Breast epithelium (tissue), 4 donors: ENCODE measurements at places on chromosomes 4 and X. TPM values are rescaled to one million over a fixed set of nuclear protein-coding genes. Genes with fewer than 3 reads are reported as not detected.
A peak's percentile ranks its signal among the peaks of the same experiment; 100 is the strongest.

DNA sequence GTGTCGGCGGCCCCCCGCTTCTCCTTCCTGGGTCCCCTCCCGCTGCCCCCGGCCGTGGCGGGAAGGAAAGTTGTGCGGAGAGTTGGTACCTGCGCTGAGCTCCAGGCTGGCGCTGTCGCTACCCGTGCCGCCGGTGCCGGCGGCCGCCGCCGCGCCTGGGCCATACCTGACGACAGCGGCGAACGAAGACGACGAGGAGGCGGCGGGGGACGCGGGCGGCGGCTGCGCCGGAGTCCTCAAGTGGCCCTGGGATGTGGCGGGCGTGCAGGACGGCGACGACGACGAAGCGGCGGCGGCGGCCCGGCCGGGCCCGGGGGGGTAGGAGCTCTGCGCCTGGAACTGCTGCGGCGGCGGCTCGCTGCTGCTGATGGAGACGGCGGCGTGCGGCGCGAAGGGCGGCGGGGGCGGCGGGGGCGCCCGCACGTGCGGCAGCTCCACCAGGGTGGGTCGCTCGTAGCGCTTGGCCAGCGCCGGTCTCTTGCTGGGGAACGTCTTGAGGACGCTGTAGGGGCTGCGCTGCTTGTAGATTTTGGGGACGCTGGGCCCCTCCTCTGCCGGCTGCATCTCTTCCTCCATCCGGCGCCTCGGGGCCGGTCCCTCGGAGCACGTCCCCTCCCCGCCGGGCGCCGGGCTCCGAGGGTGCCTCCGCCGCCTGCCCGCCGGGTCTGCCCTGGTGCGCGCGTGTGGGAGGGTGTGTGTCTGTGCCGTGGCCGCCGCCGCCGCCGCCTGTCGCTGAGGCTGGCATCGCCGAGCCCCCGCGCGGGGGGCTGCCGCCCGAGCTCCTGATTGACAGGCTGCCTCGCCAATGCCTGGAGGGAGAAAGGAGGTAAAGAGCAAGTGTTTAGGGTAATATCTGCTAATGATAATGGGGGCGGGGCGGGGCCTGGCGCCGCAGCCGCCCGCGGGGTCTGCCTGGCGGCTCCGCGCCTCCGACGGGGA is 618 bp downstream of the BEND4 start:
- no peaks in the 10 kb centered on the region for H3K36me3 ChIP-seq
- DNase-seq: no peak
- no peak overlapping the region for H3K27ac ChIP-seq
- H3K4me1 ChIP-seq: peaks cover 5% of the 10 kb centered on the region
- peaks cover 51% of the 10 kb centered on the region for H3K27me3 ChIP-seq

DNA sequence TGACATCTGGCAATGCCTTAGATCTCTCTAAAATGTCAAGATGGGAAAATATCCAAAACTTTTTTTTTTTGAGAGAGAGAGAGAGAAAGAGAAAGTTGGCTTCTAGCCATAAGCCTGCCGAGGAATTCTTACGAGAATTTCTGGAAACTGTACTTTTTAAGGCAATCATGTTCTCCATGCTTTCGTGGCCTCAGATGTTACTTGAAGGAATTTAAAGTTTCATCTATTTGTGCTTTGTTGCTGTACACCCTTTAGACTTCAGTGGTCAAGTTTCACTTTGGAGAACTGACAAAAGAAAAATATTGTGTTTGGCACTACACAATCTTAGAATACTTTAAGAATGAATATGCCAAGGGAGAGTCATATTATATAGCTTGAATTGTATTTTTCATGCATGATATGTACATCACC is 53.9 kb downstream of the FAT4 start:
- no peaks in the 10 kb centered on the region for H3K4me1 ChIP-seq
- no peak overlapping the region for H3K27ac ChIP-seq
- DNase-seq: no peak
- H3K36me3 ChIP-seq: peaks cover 3% of the 10 kb centered on the region

Gene NAP1L2
- total RNA-seq: 5.3 TPM

Gene CCKAR
- not detected for total RNA-seq

DNA sequence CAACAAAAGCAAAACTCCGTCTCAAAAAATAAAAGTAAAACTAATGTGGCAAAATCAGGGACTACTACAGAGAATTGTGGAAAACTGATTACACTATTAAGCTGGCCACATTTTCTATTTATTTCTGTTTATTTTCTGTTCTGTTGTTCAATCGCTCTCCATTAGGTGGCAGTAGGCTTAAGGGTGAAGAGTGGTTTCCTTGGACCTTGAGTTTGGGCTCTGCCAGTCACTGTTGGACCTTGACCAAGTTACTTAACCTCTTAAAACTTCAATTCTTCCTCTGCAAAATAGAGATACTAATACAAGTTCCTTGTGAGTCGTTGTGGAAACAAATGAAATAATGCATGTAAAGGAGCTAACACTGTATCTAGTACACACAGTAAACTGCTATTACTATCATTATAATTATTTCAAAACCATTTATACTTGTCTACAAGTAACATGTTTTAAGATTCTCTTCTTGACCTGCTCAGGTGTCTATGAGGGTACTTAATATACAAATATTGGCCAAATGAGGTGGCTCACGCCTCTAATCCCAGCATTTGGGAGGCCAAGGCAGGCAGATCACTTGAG is 15.2 kb downstream of the HSD17B11 start:
- no peak overlapping the region for H3K27ac ChIP-seq
- no peak overlapping the region for H3K4me3 ChIP-seq
- no peaks in the 10 kb centered on the region for H3K36me3 ChIP-seq
- DNase-seq: no peak
- no peaks in the 10 kb centered on the region for H3K27me3 ChIP-seq

Gene MCF2
- total RNA-seq: not detected

Gene CT45A10
- not detected for total RNA-seq

GRCh38 chr4:3797831-3798790 is 31.9 kb downstream of the ADRA2C start:
- H3K36me3 ChIP-seq: no peaks in the 10 kb centered on the region
- no peaks in the 10 kb centered on the region for H3K27me3 ChIP-seq
- H3K4me3 ChIP-seq: no peak overlapping the region
- no peak for DNase-seq

Gene TEX13B
- total RNA-seq: not detected

Gene KLKB1
- total RNA-seq: 1.2 TPM

DNA sequence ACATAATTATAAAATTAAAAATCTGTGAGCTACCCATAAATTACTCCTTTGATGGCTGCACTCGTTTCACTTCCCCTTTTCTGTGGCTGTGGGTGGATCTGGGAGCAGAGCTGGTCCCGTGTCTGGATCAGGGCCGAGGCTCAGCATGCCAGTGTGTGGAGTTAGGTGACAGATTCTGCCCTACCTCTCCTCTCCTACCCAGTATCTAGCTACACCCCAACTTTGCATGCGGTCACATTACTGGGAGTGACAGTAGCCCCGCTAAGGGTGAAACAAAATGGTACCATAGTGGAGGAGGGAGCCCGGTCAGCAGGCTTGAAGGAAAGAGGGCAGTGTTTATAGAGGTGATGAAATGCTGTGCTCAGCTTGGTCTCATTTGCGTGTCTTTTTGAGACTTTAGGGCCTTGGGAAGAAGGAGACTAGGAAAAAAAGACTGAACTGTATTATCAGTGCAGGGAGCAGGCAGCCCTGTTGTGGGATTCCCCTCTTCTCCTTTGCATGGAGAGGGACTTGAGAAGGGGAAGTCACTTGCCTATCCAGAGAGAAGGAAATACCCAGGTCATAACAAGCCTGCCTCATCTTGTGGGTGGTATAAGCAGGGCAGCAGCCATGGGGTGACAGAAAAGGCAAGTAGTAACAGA is 48.4 kb downstream of the ARHGAP10 start:
- H3K27ac ChIP-seq: no peak overlapping the region
- H3K27me3 ChIP-seq: no peaks in the 10 kb centered on the region

GRCh38 chr4:152734699-152735050 is 44.9 kb downstream of the TIGD4 start:
- H3K4me3 ChIP-seq: no peak overlapping the region
- no peaks in the 10 kb centered on the region for H3K36me3 ChIP-seq
- H3K27ac ChIP-seq: no peak overlapping the region
- no peak for DNase-seq

Gene GATA1
- not detected for total RNA-seq

Gene FAT1
- total RNA-seq: 54.2 TPM

DNA sequence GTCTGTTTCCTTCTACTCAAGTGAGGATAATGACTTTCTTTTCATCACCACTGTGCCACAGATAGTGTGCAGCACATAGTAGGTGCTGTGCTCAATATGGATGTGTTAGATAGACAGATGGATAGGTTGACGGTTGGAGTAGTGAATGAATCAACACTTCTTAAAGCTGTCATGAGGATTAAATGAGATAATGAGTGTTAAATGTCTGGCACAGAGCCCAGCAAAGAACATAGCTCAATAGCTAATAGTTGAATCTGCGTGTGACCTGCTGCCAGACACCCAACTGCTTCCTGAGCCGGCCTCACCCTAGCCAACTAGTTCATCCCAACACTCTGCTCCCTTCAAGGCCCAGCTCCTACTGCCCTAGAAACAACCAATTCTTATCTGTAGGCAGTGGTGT is 67.7 kb upstream of the PJA1 start:
- DNase-seq: no peak
- peaks cover 70% of the 10 kb centered on the region for H3K27me3 ChIP-seq
- no peaks in the 10 kb centered on the region for H3K36me3 ChIP-seq
- no peaks in the 10 kb centered on the region for H3K4me1 ChIP-seq
- H3K27ac ChIP-seq: no peak overlapping the region
- no peak overlapping the region for H3K4me3 ChIP-seq

- no peaks in the 10 kb centered on the region for H3K4me1 ChIP-seq
- H3K27me3 ChIP-seq: no peaks in the 10 kb centered on the region
- H3K36me3 ChIP-seq: no peaks in the 10 kb centered on the region
- DNase-seq: no peak
- H3K4me3 ChIP-seq: no peak overlapping the region
Observed at GRCh38 chr4:182251116-182251515, 7.9 kb downstream of the TENM3 start.

DNA sequence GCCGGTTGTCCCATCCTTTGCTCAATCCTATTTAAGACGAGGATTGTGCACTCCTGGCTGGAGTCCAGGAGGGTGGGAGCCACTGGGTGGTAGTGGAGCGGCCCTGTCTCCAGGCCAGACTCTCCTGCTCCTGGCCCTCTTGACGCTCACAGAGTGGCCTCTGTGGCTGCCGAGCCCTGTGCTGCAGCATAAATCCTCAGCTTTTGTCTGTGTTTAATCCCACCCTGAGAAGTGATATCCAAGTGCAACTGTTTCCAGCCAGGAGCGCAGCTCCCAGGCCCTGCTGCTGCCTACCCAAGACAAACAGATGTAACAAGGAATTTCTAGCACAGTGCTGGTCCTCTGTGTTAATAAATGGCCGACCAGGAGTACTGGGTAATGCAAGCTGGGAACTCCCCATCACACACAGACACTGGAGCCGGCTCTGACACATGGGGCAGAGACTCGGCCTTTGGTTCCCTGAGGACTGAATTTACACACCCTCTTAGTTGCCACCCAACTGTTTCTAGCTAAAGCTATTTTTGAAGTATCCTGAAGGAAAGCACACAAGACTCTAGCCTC is 85.3 kb downstream of the GATB start:
- DNase-seq: no peak
- no peaks in the 10 kb centered on the region for H3K27me3 ChIP-seq
- H3K4me1 ChIP-seq: no peaks in the 10 kb centered on the region
- H3K4me3 ChIP-seq: no peak overlapping the region
- no peaks in the 10 kb centered on the region for H3K36me3 ChIP-seq
- peak overlapping the region; percentile 61 for H3K27ac ChIP-seq

GRCh38 chr4:156568484-156568883 is 403.1 kb downstream of the PDGFC start:
- no peaks in the 10 kb centered on the region for H3K4me1 ChIP-seq
- no peaks in the 10 kb centered on the region for H3K36me3 ChIP-seq
- DNase-seq: no peak
- no peak overlapping the region for H3K4me3 ChIP-seq

GRCh38 chr4:185566972-185567371 is 31.7 kb upstream of the PDLIM3 start:
- H3K36me3 ChIP-seq: no peaks in the 10 kb centered on the region
- H3K4me1 ChIP-seq: no peaks in the 10 kb centered on the region
- peak; percentile 69 for DNase-seq
- H3K4me3 ChIP-seq: no peak overlapping the region

GRCh38 chr4:7186031-7186430 is 6.3 kb upstream of the SORCS2 start:
- H3K27me3 ChIP-seq: peaks cover 31% of the 10 kb centered on the region
- H3K4me3 ChIP-seq: no peak overlapping the region
- no peaks in the 10 kb centered on the region for H3K4me1 ChIP-seq
- H3K36me3 ChIP-seq: no peaks in the 10 kb centered on the region

DNA sequence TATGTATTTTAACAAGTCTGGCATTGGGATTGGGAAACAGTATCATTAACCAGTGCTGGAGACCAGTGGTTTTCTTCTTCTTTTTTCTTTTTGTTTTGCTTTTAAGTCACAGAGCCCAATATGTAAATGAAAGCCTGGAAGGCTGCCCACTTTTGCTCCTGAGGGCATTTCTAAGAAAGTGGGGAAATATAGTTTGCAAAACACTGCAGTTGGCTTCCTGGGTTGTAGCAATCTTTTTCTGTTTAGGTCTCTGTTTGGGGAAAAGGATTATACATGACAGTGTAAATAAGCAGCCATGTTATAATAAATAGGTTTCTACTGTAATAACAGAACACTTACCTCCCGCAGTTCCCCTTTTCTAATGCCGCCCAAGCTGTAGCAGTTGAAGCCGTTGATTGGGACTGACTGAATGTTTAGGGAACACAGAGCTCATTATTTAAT is 105.5 kb downstream of the TMEM164 start:
- DNase-seq: no peak
- no peak overlapping the region for H3K4me3 ChIP-seq
- H3K27ac ChIP-seq: no peak overlapping the region
- no peaks in the 10 kb centered on the region for H3K4me1 ChIP-seq

- no peaks in the 10 kb centered on the region for H3K4me1 ChIP-seq
- no peaks in the 10 kb centered on the region for H3K27me3 ChIP-seq
- DNase-seq: no peak
- no peak overlapping the region for H3K4me3 ChIP-seq
- no peak overlapping the region for H3K27ac ChIP-seq
Observed at GRCh38 chrX:44731160-44731559, 112.7 kb upstream of the DUSP21 start.

DNA sequence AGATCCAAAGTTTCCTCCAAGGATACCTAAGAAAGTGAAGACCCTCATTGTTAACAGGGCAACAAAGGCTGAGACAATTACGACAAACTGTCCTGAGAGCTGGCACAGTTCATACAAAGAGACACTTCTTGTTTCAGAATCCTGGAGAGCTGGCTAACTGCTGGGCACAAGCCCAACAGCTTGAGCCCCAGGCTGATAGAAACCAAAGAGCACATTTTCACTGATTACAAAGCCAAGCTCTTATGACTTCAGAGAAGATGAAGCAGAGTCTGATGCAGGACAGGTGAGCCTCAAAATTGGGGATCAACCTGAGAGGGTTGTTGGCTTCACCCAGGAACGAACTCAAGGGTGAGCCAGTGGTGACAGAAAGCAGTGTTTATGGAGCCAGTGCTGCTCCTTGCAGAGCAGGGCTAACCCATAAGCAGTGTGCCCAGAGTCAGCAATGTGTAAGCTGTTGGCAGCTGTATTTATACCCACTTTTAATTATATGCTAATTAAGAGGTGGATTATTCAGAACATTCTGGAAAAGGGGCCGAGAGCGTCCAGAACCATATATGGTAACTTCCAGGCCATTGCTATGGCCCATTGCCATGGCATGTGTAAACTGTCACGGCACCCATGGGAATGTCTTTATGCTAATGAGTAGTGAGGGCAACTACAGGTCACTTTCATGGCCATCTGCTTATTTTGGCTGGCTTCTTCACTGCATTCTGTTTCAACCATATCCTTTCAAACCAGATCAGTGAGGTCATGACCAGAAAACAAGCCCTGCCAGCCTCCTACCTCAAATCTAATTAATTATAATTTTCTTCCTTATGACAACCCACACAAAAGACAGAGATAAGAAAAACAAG is 183.7 kb downstream of the EVC2 start:
- H3K27me3 ChIP-seq: no peaks in the 10 kb centered on the region
- peaks cover 5% of the 10 kb centered on the region for H3K4me1 ChIP-seq
- H3K4me3 ChIP-seq: no peak overlapping the region

Gene CWH43
- total RNA-seq: not detected

Gene SAGE1
- total RNA-seq: not detected
